ENCODE measurements at places on chromosomes 13 and 19.

- no peak for DNase-seq
Measured at GRCh38 chr19:50264483-50265186, 61.2 kb downstream of the MYH14 start.

GRCh38 chr19:28632371-28633080, 580.4 kb downstream of the UQCRFS1 start:
- DNase-seq = no peak

- no peak for DNase-seq
Measured at GRCh38 chr19:47651691-47652090, 42.8 kb downstream of the BICRA start.

GRCh38 chr19:29576046-29576606, 30.0 kb upstream of the POP4 start:
- DNase-seq = no peak

DNA sequence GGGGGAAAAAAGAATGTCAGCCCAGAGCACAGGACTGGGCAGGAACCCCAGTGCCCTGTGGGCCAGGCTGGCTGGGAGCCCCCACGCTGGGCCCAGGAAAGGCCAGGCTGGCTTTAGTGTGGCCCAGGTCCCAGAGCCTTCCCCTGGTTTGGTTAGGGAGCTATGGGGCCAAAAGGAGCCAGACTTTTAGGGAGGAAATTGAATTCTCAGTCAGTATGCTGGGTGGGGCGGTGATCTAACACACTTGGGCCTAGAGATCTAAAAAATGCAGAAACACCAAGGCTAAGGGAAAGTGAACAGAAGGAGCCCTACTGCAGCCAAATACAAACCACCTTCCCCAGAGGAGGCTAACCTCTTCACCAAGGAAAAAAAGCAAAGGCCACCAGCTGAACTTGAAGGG, 137.5 kb downstream of the CRYL1 start:
- DNase-seq = no peak

DNA sequence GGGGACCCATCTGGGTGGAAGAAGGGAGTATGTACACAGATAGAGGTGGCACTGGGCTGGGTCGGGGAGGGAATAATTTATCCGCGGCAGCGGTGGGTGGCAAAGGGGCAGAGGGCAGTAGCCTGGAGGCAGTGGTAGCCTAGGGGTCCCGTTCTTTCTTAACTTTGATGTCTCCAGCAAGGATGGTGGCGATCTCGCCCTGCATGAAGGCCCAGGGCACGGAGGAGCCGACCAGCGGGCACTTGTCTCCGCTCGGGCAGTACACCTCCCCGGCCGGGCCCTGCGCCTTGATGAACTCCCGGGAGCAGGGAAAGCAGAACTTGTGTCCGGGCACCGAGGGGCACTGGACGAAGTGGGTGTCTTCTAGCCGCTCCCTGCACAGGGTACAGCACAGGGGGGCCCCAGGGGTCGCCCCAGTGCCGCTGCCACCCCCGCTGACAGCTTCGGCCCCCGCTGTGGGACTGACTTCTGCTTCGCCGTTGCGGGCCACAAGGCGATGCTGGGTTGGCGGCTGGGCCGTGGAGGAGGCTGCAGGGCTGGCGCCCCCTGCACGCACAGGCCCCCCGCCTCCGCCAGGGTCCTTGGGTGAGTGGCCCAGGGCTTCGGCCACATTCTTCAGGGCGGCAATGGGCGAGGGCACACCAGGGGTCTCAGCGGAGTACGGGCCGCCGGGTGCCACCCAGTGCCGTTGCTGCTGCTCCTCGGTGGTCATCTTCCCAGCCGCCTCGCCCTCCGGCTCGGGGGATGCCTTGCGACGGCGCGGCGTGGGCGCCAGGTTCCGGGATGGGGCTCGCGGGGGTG, 1.9 kb downstream of the IRF2BP1 start:
- no peak for DNase-seq

DNA sequence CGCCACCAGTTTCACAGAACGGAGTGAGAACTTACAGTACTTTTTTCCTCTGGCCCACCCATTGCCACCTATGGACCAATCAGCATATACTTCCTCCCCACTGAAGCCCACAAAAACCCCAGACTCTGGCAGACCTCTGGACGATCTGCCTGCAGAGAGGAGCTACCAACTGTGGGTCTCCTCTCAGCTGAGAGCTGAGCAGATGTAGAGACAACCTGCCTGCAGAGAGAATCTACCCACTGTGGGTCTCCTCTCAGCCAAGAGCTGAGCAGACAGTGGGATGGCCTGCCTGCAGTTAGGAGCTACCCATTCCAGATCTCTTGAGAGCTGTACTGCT, 69.7 kb downstream of the PIBF1 start:
- DNase-seq = no peak

DNA sequence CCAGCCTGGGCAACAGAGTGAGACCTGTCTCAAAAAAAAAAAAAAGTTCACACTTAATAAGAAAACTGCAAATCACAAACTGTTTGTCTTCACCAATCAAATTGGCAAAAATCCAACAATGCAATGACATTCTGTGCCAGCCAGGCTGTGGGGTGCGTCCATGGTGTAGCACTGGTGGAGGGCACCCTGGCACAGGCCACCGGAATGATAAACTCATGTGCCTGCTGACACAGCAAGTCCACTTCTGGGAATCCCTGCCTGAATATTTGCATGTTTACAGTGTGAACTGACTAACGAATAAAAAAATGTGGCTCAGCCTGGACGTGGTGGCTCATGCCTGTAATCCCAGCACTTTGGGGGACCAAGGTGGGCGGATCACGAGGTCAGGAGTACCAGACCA, 1.6 kb upstream of the LRRC25 start:
- DNase-seq = no peak

GRCh38 chr19:32817569-32818476, 51.7 kb downstream of the SLC7A9 start:
- DNase-seq = no peak

GRCh38 chr13:53112522-53112921, 83.9 kb downstream of the OLFM4 start:
- DNase-seq = no peak

DNA sequence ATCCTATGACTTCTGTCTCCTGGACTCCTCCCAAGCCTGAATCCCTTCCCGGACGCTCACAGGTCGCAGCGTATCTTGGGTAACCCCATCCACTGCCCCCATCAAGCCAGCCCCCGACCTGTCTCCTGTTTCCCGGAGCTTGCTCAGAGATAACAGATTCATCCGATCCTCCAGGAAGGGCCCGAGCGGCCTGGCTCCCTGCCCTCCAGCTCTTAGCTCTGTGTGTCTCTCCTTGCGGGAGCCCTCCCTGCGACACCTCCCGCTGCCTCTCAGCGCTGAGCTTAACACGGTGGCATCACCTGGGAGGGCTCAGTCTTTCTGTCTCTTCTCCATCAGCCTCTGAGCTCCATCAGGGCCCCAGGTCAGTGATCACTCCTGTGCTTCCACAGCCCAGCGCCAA, 4.3 kb upstream of the TMEM255B start:
- no peak for DNase-seq

DNA sequence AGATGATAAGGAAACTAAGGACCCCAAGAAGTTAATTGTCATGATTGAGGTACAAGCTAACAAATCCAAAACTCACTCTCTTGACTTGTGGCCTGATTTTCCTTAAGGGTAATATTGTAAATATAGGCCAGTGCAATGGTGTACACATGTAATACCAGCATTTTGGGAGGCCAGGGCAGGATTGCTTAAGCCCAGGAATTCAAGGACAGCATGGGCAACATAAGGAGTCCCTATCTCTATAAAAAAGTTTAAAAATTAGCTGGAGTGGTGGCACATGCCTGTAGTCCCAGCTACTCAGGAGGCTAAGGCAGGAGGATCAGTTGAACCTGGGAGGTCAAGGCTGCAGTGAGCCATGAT, 28.7 kb upstream of the GARRE1 start:
- DNase-seq = no peak

- DNase-seq = no peak
Measured at GRCh38 chr13:76852986-76853385, 33.2 kb downstream of the KCTD12 start.

DNA sequence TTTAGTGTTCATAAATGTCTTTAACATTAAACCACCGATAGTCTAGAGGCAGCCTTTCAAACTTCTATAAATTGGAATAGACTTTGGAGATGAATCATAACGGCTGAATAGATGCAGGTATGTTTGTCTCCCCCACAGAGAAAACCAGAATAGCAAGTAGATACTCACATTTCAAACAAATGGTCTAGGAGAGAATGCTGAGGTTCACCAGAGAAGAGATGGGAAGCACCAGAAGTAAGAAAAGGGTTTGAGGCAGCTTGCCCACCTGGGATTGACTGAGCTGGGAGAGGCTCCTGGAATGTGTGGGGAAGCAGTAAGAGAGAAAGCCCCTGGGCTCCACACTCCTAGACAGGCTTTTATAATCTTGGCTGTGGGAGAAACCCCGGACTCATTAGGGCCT, 6.4 kb downstream of the IGFL3 start:
- no peak for DNase-seq

DNA sequence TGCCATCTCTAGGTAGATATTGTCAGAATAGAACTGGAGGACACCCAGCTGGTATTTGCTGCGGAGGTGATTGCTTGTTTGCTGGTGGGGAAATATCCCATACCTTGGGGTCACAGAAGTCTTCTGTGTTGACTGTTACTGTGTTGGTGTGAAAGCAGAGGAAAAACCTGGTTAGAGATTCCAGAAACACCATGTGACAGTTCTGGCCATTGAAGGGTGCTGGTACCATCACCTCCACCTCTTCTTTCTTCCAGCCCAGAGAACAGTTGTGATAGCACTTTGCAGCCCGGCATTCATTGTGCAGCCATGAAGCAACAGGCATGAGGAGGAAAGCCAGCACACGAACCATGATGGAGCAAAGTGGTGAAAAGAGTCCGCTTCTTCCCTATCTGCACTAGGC, 4.9 kb upstream of the LHFPL6 start:
- no peak for DNase-seq
